MCF 10A (cell line): ENCODE measurements at places on chromosomes 4 and X. TPM values are rescaled to one million over a fixed set of nuclear protein-coding genes. Genes with fewer than 3 reads are reported as not detected.

The CT47B1 gene
- total RNA-seq = not detected in 2 replicates

- peak; percentile 36 for DNase-seq
Observed at GRCh38 chr4:78666830-78667258, 109.3 kb upstream of the BMP2K start.

The PCDH19 gene
- total RNA-seq = 0.12 and 0.70 TPM in 2 replicates

The UGT8 gene
- total RNA-seq = 2.2 and 2.6 TPM in 2 replicates

- DNase-seq = peak; percentile 70
Observed at GRCh38 chrX:139559383-139560042, 29.0 kb downstream of the F9 start.

The PABPC1L2B gene
- not detected in 2 replicates for total RNA-seq

- DNase-seq = no peak
Observed at GRCh38 chrX:154990496-154990895, 32.0 kb downstream of the F8 start.

DNA sequence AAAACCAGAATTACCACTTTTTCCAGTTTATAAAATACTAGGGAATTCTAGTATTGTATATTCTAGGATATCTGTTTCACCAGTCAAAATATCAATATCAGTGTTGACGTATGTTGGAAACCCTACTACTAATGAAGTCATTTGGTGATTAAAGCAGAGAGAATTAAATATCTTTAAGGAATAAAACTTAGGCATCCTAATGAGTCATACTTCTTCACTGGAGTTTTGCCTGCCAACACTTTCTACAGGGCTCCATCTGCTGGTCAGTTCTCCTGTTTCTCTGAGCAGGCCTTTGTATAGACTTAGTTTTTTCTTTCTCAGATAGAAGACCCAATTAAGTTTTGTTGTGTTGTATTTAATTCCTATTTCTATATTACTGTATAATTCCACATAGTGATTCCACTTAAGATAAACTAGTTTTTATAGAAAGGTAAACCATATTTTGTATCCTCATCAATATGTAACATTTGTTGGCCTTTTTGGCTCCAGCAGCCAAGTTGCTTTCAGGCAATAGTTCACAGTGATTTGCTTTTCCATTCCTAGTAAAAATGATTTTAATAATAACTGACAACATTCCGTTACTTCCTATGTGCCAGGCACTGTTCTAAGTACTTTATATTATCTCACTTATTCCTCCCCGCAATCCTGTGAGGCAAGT is 3.5 kb downstream of the AP1AR start:
- DNase-seq = peak; percentile 88

The SPANXA2 gene
- not detected in 2 replicates for total RNA-seq

The CHRDL1 gene
- total RNA-seq = not detected in 2 replicates

DNA sequence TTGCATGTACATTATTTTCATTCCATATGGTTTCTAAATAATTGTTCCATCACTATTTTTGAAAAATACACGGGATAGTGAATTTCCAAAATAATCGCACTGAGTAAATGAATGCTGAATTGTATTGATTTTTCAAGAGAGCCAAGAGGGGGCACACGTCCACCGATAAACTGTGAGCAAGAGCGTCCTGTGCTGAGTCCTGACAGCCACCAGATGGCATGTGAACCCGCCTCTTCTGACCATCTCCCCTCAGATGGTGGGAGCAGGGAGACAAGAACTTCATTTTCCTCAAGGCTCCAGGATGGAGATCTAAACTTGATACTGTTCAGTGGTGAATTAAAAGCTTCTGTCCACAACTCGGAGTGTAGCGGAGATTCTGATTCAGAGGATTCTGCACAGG is 30.6 kb upstream of the IL9R start:
- DNase-seq = peak; percentile 26
